ENCODE measurements at places on chromosomes 16 and 17.

DNA sequence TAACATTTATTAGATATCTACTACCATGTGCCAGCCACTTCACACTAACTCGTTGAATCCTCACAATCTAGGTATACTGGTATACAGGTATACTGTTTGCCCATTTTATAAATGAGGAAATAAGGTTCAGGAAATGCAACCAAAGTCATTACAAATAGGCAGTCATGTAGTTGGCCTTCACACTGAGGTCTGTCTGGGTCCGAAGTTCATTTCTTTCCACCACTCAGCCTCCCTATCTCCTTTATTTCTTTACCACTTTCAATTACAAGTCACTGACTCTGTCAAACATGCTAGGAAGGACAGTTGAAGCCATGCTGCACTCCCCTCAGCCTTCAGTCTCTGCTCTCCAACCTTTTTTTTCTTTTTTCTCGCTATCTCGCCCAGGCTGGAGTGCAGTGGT is 20.7 kb upstream of the SIAH1 start:
- DNase-seq, result no peak

GRCh38 chr16:70612931-70613330 is 33.4 kb upstream of the IL34 start:
- no peak for DNase-seq

- DNase-seq, result no peak
Observed at GRCh38 chr17:27082023-27082774, 211.7 kb upstream of the WSB1 start.

GRCh38 chr17:9467518-9467917 is 108.1 kb downstream of the STX8 start:
- DNase-seq, result no peak

DNA sequence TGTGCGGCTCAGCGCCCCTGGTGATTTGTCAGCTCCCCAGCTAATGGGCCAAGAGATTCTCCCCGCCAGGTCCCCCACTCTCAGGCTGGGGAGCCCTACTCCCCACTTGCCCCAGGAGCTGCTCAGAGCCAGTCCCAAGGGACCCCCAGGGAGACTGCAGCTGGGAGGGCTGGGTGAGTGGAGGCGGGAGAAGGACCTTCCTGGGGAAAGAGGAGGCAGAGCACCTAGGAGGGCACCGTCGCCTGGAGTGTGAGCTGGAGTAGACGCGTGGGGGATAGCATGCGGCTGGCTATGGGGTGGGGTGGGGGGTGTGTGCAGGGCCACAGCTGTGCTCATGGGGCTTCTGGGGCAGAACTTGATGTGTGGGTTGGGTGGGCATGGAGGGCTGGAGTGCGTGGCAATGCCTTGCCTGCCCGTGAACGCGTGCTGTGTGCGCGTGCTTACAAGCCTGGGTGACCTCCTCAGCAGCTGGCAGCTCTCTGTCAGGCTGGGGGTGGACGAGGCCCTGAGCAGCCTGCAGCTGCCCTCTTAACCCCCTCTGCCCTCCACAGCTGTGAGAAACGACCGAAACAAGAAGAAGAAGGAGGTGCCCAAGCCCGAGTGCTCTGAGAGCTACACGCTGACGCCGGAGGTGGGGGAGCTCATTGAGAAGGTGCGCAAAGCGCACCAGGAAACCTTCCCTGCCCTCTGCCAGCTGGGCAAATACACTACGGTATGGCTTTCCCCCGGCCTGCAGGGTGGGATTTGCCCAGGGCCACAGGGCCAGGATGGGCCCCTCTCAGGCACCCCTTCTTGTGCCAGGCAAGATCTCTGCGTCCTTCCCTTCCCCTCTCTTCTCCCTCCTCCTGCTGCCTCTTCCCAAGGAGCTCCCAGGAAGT is 12.9 kb downstream of the GJD3 start:
- no peak for DNase-seq

DNA sequence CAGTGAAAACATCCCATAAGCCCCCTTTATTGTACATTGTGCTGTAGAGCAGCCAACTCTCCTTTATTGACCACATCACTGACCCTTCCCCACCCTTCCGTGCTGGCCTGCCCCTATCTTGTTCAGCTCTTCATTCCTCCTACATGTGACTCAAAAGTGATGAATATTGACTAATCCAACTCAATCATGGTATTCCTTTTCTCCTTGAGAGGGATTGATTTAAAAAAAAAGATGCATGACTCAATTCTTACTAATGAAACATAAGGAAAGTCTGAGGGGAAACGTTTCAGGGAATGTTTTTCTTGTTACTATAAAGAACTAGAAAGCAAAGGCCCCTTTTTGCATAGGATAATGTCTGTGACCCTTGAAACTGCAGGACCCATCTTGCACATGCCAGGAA is 125.2 kb upstream of the SOX9 start:
- no peak for DNase-seq

GRCh38 chr16:66058172-66058691 is 308.3 kb upstream of the CDH5 start:
- no peak for DNase-seq

DNA sequence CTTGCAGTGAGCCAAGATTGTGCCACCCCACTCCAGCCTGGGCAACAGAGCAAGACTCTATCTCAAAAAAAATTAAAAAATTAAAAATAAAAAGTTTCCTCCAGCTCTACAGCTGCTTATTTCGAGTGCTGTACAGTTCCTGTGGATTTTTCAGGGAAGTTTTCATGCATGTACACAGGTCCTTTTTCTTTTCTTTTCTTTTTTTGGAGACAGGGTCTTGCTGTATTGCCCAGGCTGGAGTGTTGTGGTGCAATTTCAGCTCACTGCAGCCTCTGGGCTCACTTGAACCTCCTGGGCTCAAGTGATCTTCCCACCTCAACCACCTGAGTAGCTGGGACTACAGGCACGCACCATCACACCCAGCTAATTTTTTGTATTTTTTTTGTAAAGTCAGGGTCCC is 15.9 kb downstream of the EEF2K start:
- DNase-seq, result no peak

- no peak for DNase-seq
Observed at GRCh38 chr17:73621685-73622084, 22.6 kb downstream of the SDK2 start.
